ENCODE measurements at places on chromosomes 3 and 15.

DNA sequence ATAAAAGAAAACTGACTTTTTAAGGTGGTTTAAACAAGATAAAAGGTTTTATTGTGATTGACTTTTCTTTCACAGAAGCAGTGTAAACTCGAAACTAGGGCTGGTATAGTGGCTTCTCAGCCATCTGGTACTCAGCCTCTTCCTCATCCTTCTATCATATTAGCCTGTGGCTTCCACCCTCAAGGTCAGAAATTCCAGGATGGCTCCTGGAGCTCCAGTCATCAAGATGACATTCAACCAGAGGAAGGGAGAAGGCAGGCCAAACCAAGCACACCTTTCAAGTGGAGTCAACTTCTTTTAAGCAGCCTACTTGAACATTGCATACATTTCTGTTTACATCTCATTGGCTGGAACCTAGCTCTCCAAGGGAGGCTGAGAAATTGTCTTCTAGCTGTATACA is 1.3 kb upstream of the MESD start:
- DNase-seq = no peak

- DNase-seq = no peak
These were observed 914.9 kb downstream of the ZPLD1 start for GRCh38 chr3:103349760-103350159.

DNA sequence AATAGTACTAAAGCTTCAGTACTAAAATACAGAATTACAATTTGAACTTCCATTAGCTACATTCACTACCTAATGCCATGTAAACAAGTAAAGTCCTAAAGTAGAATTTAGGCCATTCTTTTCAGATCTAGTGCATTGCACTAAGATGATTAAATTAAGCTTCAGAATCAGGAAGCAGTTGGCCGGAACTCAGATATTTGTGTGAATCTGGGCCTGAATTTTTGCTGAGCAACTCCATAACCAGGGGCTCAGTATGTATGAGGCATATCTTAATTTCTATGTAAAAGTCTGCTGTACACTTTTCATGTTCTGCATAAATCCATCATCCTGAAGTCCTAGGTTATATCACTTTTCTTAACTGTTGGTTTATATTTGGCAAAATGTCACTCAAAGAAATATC is 246.4 kb downstream of the RBMS3 start:
- DNase-seq = no peak

GRCh38 chr3:106339551-106339950 is 470.7 kb upstream of the CBLB start:
- no peak for DNase-seq

DNA sequence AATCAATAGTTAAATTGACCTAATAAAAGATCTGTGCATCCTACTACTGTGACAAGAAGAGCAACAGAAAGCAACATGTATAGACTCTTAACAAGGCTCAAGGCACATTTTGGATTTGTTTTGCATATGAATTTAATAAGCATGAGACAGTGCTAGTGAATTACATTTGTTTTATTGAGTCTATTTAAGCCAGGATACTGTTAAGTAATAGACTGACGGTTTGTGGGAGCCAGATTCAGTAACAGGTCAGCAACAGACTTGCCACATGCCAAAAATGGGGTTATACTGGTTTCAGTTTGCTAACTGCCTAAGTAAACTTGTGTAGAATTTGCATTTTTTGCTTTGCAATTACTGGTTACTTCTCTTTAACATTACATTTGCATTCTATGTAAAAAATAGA is 54.0 kb downstream of the MBNL1 start:
- no peak for DNase-seq

DNA sequence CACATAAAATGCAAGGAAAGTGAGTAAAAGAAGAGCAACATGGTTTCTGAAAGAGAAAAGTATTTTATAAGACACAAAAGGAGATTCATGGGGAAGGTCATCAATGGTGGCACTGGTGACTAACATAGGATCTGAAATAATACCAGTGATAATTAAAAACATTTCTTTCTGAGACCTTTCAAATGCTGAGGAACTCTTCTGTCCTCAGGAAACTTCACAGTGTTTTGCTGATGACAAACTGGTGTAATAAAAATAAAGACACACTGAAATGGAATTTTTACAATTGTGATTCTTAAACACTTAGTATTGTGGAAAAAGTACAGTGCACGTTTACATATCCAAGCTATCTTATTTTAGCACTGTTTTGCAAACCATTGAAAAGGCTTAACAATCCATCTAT is 80.4 kb upstream of the ZBTB20 start:
- no peak for DNase-seq

All from hepatic stellate cell (primary cell).